Activated CD4-positive, alpha-beta T cell treated with anti-CD3 and anti-CD28 coated beads for 36 hours (primary cell): ENCODE measurements at places on chromosomes 7 and 10. TPM values are rescaled to one million over a fixed set of nuclear protein-coding genes. Genes with fewer than 3 reads are reported as not detected.
A peak's percentile ranks its signal among the peaks of the same experiment; 100 is the strongest.

MOGAT3 gene
- not detected for total RNA-seq

SLC26A4 gene
- total RNA-seq = 1.5 TPM

RSPH10B gene
- 0.27 TPM for total RNA-seq

MBL2 gene
- not detected for total RNA-seq

MXI1 gene
- 75.7 TPM for total RNA-seq

OGDH gene
- total RNA-seq = 90.1 TPM

SORBS1 gene
- 1.0 TPM for total RNA-seq

PSD gene
- 11.2 TPM for total RNA-seq

ST8SIA6 gene
- total RNA-seq = not detected

NPSR1 gene
- total RNA-seq = not detected

- no peaks in the 10 kb centered on the region for H3K36me3 ChIP-seq
- H3K4me1 ChIP-seq = no peaks in the 10 kb centered on the region
- H3K27me3 ChIP-seq = peaks cover 10% of the 10 kb centered on the region
- H3K4me3 ChIP-seq = no peak overlapping the region
- H3K27ac ChIP-seq = no peak overlapping the region
Observed at GRCh38 chr7:132141109-132141508, 435.2 kb downstream of the PLXNA4 start.

GRCh38 chr7:101953248-101953819, 135.9 kb downstream of the CUX1 start:
- H3K4me3 ChIP-seq = peak overlapping the region; percentile 27
- DNase-seq = peak; percentile 38
- H3K27me3 ChIP-seq = no peaks in the 10 kb centered on the region
- H3K36me3 ChIP-seq = no peaks in the 10 kb centered on the region

GRCh38 chr10:98125940-98126631, 8.4 kb upstream of the R3HCC1L start:
- H3K4me3 ChIP-seq = no peak overlapping the region
- no peak overlapping the region for H3K27ac ChIP-seq
- H3K27me3 ChIP-seq = peaks cover 21% of the 10 kb centered on the region

DNA sequence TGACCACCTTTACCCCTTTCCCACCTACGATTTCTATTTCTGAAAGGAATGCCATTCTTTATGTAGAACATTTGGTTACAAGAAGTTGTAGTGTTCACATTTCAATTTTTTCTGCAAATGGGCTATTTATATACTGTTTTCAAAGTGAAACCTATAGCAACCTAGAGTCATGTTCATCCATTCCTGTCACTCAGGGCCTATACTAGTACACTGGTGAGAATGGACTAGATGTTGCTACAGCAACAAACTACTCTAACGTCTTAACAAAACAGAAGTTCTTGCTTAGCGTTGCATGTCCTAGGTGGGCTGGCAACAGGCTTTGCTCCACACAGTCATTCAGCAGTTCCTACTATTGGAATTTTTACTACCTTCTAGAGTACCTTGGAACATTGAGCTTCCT, 16.3 kb downstream of the CASD1 start:
- no peak for DNase-seq
- peaks cover 20% of the 10 kb centered on the region for H3K36me3 ChIP-seq
- H3K27me3 ChIP-seq = no peaks in the 10 kb centered on the region
- H3K4me1 ChIP-seq = no peaks in the 10 kb centered on the region
- H3K4me3 ChIP-seq = no peak overlapping the region

DNA sequence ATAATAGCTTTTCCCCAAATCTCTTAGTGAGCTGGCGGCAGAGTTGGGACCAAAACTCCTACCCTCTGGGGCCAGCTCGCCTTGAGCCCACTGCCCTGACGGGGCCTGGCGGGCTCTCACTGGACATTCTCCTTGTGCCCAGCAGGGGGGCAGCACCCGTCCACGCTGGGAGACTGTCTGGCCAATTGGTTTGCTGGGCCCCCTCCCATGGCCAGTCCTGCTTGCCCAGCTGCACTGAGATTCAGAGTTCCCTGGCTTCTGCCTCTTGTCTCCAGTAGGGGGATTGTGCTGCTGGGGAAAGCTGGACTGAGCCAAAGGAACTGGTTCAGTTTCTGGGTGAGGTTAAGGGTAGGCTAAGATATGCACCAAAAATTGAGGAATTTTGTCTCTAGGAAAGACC, 59.8 kb downstream of the RAMP3 start:
- H3K4me3 ChIP-seq = no peak overlapping the region
- peaks cover 14% of the 10 kb centered on the region for H3K27me3 ChIP-seq
- H3K4me1 ChIP-seq = no peaks in the 10 kb centered on the region
- no peak overlapping the region for H3K27ac ChIP-seq
- H3K36me3 ChIP-seq = no peaks in the 10 kb centered on the region

- no peak overlapping the region for H3K27ac ChIP-seq
- no peaks in the 10 kb centered on the region for H3K4me1 ChIP-seq
- no peaks in the 10 kb centered on the region for H3K36me3 ChIP-seq
- no peak overlapping the region for H3K4me3 ChIP-seq
- DNase-seq = no peak
Observed at GRCh38 chr10:714214-714613, 24.7 kb upstream of the DIP2C start.

- no peaks in the 10 kb centered on the region for H3K27me3 ChIP-seq
- H3K4me3 ChIP-seq = no peak overlapping the region
- peak; percentile 24 for DNase-seq
- H3K27ac ChIP-seq = peak overlapping the region; percentile 24
- peaks cover 36% of the 10 kb centered on the region for H3K36me3 ChIP-seq
- peaks cover 36% of the 10 kb centered on the region for H3K4me1 ChIP-seq
Observed at GRCh38 chr10:89419548-89419947, 5.2 kb downstream of the IFIT5 start.

GRCh38 chr7:2225830-2226229, 6.9 kb downstream of the MAD1L1 start:
- no peak for DNase-seq
- no peaks in the 10 kb centered on the region for H3K27me3 ChIP-seq
- no peak overlapping the region for H3K27ac ChIP-seq
- H3K36me3 ChIP-seq = peaks cover 20% of the 10 kb centered on the region

GRCh38 chr10:5949009-5949759, 28.2 kb downstream of the IL15RA start:
- no peaks in the 10 kb centered on the region for H3K27me3 ChIP-seq
- DNase-seq = peak; percentile 66
- no peak overlapping the region for H3K4me3 ChIP-seq
- peaks cover 7% of the 10 kb centered on the region for H3K4me1 ChIP-seq
- H3K36me3 ChIP-seq = no peaks in the 10 kb centered on the region

GRCh38 chr10:98433881-98434732, 12.6 kb downstream of the HPS1 start:
- H3K27me3 ChIP-seq = no peaks in the 10 kb centered on the region
- peaks cover 6% of the 10 kb centered on the region for H3K4me1 ChIP-seq
- no peak for DNase-seq
- H3K36me3 ChIP-seq = peaks cover 63% of the 10 kb centered on the region

DNA sequence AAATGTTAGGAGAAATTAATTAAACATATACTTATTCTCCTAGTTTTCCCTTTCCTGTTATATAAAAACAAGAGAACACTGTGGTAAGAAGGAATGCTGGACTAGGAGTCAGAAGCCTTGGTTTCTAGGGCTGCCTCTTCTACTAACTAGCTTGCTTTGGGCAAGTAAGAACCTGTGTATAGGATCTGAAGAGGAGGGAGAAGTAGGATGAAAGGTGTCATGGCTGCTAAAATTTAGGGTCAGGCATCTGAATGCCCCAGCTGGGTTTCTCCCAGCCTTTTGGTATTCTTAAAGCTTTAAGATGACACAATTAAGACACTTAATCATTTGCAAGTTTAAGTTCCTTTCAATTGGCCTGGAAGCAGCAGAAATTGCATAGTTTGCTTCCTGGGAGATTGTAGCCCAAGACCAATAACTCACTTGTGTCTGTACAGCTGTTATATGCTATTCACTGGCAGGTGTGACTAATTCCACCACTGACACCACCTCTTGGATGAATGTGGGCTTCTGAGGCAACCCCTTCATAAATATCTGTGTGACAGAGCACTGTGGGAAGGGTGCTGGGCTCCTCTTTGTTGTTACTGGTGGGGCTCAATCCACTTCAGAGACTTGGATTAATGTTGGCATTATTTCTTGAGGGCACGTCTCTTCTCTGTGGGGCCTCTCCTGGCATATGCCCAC, 137.2 kb downstream of the LRMDA start:
- no peaks in the 10 kb centered on the region for H3K36me3 ChIP-seq
- H3K4me1 ChIP-seq = no peaks in the 10 kb centered on the region
- no peaks in the 10 kb centered on the region for H3K27me3 ChIP-seq
- no peak overlapping the region for H3K4me3 ChIP-seq
- H3K27ac ChIP-seq = no peak overlapping the region

GRCh38 chr10:132066186-132066585, 440 bp downstream of the JAKMIP3 start:
- peaks cover 8% of the 10 kb centered on the region for H3K27me3 ChIP-seq
- DNase-seq = no peak
- H3K36me3 ChIP-seq = no peaks in the 10 kb centered on the region
- peaks cover 7% of the 10 kb centered on the region for H3K4me1 ChIP-seq

DNA sequence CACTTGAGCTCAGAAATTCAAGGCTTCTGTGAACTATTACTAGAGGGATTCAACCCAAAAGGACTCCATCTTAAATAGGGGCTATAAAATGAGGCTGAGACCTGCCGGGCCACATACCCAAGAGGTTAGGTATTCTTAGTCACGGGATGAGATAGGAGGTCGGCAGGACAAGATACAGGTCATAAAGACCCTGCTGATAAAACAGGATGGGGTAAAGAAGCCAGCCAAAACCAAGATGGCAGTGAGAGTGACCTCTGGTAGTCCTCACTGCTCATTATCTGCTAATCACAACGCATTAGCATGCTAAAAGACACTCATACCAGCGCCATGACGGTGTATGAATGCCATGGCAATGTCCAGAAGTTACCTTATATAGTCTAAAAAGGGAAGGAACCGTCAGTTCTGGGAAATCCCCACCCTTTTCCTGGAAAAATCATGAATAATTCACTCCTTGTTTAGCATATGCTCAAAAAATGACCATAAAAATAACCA, 101.2 kb upstream of the TRIM24 start:
- no peak overlapping the region for H3K4me3 ChIP-seq
- no peaks in the 10 kb centered on the region for H3K27me3 ChIP-seq
- no peaks in the 10 kb centered on the region for H3K36me3 ChIP-seq
- H3K4me1 ChIP-seq = no peaks in the 10 kb centered on the region

GRCh38 chr10:126669168-126669567, 1.3 kb downstream of the C10orf90 start:
- no peaks in the 10 kb centered on the region for H3K36me3 ChIP-seq
- peaks cover 3% of the 10 kb centered on the region for H3K27me3 ChIP-seq
- DNase-seq = no peak
- H3K27ac ChIP-seq = no peak overlapping the region
- no peak overlapping the region for H3K4me3 ChIP-seq

GRCh38 chr7:154427533-154427932, 375.3 kb downstream of the DPP6 start:
- no peaks in the 10 kb centered on the region for H3K27me3 ChIP-seq
- H3K36me3 ChIP-seq = no peaks in the 10 kb centered on the region
- H3K4me3 ChIP-seq = no peak overlapping the region
- H3K27ac ChIP-seq = no peak overlapping the region
- DNase-seq = no peak

DNA sequence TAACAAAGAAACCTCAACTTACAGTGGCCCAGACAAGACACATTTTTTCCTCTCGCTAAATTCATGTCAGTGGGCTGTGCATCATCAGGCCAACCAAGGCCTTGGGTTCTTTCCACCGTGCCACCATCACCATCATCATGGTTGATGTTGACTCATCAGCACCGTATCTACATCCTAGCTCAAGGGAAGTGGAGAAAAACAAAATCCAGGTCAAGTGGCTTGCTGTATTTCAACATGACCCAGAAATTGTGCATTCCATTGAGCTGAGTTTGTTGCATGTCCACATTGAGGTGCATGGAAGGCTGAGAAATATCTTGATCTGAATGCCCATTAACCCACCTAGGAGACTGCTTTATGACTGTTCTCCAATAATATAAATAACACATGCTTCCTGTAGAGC, 312.4 kb upstream of the CDC14C start:
- no peaks in the 10 kb centered on the region for H3K27me3 ChIP-seq
- no peaks in the 10 kb centered on the region for H3K36me3 ChIP-seq
- no peaks in the 10 kb centered on the region for H3K4me1 ChIP-seq
- H3K27ac ChIP-seq = no peak overlapping the region
- H3K4me3 ChIP-seq = no peak overlapping the region

- H3K27me3 ChIP-seq = no peaks in the 10 kb centered on the region
- peak overlapping the region; percentile 66 for H3K4me3 ChIP-seq
- peak; percentile 80 for DNase-seq
- peaks cover 64% of the 10 kb centered on the region for H3K4me1 ChIP-seq
- H3K27ac ChIP-seq = peak overlapping the region; percentile 85
Observed at GRCh38 chr7:92717993-92718716, 118.2 kb downstream of the CDK6 start.

DNA sequence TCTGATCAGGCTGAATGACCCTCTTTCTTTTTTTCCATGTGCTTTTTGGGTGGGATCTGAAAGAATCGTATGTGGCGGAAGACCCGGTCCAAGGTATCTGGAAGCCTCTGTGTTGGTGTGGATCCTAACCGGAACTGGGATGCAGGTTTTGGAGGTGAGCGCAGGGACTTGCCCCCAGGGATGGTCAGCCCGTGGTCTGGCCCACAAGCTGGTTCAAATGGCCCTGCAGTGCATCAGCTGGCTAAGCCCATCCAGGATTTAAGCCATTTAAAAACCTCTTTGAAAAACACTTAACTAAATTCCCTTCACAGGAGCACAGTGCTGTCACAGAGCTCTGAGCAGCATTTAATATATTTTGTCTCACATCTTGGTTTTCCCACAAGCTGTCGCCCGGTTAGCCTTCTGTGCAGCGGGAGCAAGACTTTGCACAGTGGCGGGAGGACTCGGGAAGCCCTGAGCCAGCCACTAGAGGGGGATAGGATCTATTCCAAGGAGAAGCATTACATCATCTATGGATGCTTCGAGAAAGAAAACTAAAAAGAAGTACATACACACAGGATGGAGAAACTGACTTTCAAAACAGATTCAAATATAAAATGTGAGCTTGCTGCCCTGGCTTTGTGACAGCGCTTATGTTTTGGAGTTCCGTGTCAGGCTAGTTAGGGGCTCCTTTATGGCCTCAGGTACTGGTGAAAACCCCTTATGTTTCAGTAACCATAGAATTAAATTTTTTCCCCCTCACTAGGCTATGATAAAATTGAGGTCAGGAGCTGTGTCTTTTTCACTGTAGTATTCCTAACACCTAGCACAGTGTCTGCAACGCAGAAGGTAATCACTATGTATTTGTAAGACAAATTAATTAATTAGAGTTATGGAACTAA, 11.3 kb downstream of the CPA2 start:
- H3K4me3 ChIP-seq = no peak overlapping the region
- peak overlapping the region; percentile 79 for H3K27ac ChIP-seq
- H3K4me1 ChIP-seq = peaks cover 37% of the 10 kb centered on the region
- no peaks in the 10 kb centered on the region for H3K36me3 ChIP-seq
- peaks cover 4% of the 10 kb centered on the region for H3K27me3 ChIP-seq
- no peak for DNase-seq

DNA sequence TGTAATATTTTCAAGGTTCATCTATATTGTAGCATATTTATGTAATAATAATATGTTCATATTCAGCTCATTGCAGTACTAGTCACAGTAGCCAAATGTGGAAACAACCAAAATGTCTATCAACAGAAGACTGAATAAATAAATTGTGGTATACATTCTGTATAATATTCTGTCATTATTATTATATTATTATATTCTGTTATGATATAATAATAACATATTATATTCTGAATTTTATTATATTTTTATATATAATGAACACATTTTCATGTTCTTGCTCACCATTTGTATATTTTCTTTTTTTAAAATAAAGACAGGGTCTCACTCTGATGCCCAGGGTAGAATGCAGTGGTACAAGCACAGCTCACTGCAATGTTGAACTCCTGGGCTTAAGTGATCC, 91.2 kb upstream of the STARD3NL start:
- H3K36me3 ChIP-seq = no peaks in the 10 kb centered on the region
- no peak overlapping the region for H3K27ac ChIP-seq
- no peak overlapping the region for H3K4me3 ChIP-seq
- no peak for DNase-seq
